SW480 (cell line): ENCODE measurements at places on chromosomes 2 and 18.
A peak's percentile ranks its signal among the peaks of the same experiment; 100 is the strongest.

DNA sequence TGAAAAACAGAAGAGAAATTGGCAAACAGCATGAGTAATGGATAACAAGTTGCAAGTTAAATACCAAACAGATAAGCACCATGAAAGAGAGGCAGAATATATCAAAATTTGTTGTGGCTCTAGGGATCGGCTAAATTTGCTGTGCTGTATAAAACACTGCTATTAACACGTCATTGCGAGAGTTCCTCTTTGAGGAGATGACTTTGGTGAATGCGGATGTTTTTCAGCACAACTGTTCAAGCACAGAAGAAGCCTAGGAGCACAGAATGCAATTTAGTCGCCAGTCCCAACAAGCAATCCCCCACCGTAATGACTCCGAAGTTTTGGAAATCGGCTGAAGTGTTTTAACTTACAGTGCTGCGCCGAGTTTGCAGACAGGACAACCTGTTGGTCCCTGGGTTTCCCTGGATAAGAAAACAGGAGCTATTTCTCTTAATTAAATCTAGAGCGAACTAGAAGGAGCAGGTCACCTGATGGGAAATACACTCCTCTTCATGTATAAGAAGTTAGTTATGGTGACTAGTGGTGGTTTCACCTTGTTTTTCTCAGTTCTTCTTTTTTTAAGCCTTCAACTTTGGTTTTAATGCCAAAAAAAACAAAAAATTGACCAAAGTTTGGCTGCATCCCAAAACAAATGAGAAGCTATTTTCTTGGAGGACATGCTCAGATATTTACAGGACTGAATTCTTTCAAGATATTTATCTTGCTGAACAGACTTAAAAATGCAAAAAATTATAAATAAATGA, 454.1 kb upstream of the SALL3 start:
- no peak for DNase-seq

DNA sequence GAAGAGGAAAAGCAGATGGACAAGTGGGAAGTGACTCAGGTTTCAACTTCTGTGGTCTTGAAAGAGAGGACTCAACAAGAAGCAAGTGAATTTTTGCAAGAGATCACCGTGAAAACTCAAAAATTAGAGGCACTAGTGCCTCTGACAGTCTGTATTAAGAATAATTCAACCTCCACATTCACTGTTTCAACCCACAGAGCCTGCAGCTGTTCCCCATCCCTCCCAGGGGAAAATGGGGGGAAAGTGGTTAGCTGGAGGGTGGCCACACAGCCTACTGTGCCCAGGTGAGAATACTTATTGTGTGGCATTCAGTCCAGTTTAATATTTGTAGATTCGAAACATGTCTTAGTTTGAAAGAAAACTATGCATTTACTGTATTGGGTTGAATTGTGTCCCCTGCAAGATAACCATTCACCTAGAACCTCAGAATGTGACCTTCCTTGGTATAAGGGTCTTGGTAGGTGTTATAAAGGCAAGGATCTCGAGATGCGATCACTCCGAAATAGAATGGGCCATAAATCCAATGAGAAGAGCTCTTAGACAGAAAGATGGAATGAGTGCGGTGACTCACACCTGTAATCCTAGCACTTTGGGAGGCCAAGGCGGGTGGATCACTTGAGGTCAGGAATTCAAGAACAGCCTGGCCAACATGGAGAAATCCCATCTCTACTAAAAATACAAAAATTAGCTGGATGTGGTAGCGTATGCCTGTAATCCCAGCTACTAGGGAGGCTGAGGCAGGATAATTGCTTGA, 94.3 kb downstream of the IRS1 start:
- no peak for DNase-seq

DNA sequence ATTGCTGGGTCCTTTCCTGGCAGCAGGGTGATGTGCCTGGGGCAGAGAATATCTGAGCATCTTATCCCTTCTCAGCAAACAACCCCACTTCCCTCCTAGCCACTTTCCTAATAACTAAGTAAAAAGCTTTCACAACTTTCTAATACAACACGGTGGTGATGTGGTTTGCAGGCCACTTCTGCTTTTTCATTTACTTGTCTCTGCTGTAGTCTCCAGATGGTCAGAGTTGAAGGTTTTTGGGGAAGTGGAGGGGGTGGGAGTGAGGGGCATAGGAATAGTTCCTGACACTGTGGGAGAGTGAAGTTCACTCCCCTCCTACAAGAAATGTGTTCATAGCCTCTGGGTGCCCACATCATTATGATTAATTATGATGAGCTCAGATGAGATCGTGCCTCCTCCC, 11.6 kb downstream of the OXER1 start:
- no peak for DNase-seq

DNA sequence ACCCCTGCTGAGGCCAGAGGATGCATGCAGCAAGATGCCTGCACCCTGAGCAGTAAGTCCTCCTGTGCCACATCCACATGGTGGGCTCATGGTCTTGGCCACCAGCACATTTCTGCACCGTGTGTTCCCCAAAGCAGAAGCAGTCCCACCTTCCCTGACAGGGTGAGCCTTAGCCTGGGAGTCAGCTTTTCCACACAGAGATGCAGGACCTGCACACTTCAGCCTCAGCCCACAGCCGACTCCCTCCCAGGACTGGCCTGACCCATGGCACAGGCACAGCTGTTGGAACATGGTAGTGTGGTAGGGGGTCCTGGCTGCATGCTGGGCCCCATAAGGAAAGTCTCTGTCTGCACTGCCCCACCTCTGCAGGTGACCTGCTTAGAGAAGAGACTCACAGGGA, 5.0 kb downstream of the SNED1 start:
- DNase-seq, result no peak

DNA sequence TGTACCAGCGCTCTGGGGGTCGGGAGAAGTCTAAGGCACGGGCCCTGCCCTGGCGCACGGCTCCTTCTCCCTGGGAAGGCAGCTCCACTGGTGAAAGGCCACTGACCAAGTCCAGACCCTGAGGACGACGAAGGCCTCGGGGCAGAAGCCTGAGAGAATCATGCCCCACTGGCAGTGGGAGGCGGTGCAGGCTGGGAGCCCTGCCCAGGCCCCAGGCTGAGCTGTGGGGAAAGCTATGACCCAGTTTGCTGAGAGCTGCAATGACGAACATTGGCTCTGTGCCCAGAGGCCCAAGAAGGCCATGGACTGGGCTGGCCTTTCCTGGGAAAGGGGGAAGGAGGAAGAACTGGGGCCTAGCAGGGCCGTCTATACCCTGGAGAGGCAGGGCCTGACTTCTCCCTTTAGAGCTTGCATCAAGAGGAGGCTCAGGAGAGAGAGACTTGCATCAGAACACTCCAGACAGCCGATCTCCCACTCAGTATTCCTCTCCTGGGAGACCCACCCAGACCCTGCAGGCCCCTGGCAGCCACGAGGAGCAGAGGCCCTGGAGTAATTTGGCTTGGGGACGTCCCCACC, 32.9 kb downstream of the HS1BP3 start:
- DNase-seq, result peak; percentile 73
